HS-5 (cell line): ENCODE measurements at places on chromosomes 16 and 17.

GRCh38 chr16:2155977-2156848, 631 bp downstream of the TRAF7 start:
- DNase-seq = no peak

GRCh38 chr16:57755726-57756423, 20.3 kb downstream of the KATNB1 start:
- DNase-seq = no peak

DNA sequence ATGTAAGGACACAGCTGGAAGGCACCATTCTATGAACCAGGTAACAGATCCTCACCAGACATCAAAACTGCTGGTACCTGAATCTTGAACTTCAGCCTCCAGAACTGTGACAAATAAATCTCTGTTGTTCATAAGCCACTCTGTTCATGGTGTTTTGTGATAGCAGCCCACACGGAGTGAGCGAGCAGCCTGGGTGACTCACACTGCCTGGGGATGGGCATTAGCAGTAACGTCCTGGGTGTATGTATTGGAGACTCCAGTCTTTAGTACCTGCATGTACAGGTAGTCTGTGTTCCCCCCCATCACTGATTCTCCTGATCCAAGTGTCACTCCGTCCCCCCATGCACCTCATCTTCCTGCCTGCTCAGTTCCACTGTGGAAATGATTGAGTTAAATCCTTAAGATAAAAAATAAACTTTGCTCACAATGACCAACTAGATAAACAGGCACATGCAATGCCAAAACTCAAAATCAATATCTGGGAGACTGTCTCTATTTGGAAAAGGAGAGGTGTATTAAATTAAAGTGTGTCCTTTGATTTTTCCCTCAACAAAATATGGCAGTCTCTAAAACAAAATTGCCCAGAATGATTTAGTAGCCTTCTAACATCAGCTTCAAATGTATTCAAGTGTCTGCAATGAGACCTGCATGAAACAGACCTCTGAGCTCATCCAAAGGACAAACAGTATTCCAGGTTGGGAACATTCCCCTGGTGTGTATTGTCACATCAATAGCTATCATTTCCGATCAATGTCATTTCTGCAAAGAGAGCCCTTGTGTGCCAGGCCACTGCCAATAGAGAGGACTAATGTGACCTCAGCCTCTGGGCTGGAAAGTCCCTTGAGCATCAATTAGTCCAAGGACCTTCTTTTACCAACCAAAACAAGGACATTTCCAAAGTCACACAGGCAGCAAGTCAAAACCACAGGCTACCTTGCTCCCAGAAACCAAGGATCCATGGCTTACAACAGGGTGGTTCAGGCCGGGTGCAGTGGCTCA, 12.2 kb upstream of the VAT1L start:
- no peak for DNase-seq

DNA sequence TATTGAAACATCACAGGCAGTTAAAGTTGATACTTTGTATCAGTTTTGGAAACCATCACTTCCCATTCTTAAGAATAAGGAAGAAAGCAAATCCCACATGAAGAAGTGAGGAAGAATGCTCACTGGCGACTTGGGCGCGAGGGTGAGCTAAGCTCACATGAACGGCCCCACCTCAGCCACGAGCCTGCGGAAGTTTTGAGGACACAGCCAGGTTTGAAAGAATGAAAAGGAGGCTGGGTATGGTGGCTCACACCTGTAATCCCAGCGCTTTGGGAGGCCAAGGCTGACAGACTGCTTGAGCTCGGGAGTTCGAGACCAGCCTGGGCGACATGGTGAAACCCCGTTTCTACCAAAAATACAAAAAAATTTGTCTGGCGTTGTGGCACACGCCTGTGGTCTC, 110.3 kb upstream of the CHMP6 start:
- no peak for DNase-seq

- no peak for DNase-seq
Measured at GRCh38 chr17:12974005-12974531, 43.8 kb downstream of the ELAC2 start.

- no peak for DNase-seq
Measured at GRCh38 chr16:84020353-84020752, 22.2 kb downstream of the SLC38A8 start.

DNA sequence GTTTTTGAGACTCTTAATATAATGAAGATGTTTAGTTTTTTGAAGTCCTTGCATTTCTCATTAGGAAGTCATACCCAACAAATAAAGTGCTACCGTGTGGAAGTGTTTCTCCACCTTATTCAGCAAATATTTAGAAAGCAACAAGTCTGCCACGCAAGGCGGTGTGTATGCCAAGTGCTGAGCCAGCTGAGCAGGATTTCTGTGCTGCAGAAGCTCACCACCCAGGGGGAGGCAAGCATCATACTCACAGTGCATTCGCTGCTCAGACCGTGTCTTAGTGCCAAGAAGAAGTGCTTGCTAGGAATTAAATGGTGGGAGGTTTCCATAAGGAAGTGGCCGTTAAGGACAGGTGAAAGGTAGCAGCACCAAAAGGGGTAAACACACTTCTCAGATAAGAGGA, 111.2 kb downstream of the ARHGAP44 start:
- DNase-seq = no peak

DNA sequence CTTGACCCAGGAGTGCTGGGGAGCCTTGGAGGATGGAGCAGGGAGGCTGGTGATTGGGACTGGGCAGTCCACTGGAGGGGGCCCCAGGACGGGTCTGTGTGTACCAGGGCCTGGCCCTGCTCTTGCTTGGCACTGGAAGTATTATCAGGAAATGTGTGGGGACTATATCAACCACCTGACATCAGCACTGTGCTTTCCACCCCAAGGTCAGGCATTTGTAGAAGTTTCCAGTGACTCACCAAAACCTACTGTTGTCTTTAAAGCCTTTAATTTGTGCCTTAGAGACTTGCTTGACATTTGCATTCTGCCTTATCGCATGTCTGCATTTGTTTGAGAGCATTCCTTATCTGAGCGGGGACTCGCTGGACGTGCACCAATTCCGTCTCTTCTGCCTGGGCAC, 323.1 kb downstream of the FOXL1 start:
- DNase-seq = no peak

- DNase-seq = no peak
Measured at GRCh38 chr16:25868706-25869370, 177.1 kb downstream of the HS3ST4 start.

GRCh38 chr17:82188001-82188961, 24.4 kb downstream of the CCDC57 start:
- DNase-seq = no peak

GRCh38 chr16:56551796-56552738, 12.8 kb upstream of the MT4 start:
- no peak for DNase-seq

- DNase-seq = no peak
Measured at GRCh38 chr17:1629504-1630310, 1.1 kb upstream of the SLC43A2 start.

DNA sequence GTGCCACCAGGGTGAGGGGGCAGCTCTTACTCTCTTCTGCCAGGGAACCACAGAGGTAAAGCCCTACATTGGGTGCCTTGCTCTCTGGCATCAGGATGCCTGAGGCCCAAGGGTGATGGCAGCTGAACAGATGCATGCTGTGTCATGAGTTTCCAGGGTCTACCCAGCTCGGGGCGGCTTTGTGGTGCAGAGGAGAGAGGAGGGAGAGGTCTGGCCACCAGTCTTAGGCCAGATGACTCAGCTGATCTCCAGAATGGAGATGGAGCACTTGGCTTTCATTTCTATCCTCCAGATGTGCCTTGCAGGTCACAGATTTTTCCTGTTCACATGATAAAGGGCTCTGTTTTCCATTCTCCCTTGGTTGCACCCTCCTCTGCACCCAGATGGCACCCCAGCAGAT, 23.6 kb upstream of the USP22 start:
- no peak for DNase-seq

- DNase-seq = no peak
Measured at GRCh38 chr16:73057291-73058210, 9.6 kb upstream of the ZFHX3 start.

GRCh38 chr17:57600074-57600473, 145.0 kb downstream of the CCDC182 start:
- DNase-seq = no peak
